ENCODE measurements at places on chromosomes 7 and 10. TPM values are rescaled to one million over a fixed set of nuclear protein-coding genes. Genes with fewer than 3 reads are reported as not detected.

The GARIN1A gene
- total RNA-seq = 4.1 TPM

DNA sequence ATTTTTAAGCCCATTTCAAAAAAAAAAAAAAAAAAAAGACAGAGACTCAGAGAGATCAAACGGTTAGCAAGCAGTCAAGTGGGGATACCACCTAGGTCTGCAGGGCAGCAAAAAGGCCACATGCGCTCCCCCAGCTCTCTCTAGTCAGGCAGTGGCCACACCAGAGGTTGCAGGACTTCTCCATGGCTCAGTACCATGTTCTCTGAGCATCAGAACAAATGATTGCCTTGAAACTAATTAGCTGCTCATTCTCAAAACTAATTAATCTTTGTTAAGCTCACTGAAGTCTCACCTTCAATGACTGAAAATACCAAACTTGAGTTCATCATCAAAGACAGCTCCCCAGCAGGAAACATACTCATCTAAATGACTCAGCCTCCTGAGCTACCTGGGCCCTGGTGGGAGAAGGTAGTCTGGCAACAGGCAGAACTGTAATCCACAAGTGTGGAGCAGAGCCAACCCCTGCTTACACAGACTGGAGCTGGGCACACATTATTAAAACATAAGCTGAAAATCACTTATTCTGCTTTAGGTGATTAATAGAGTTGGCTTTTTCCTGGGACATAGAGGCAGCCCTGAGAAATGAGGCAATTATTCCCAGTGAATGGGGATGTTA, 319.6 kb downstream of the GRID1 start:
- DNase-seq = no peak
- no peaks in the 10 kb centered on the region for H3K4me1 ChIP-seq
- no peak overlapping the region for H3K27ac ChIP-seq
- H3K27me3 ChIP-seq = peaks cover 14% of the 10 kb centered on the region
- no peak overlapping the region for H3K4me3 ChIP-seq
- no peaks in the 10 kb centered on the region for H3K36me3 ChIP-seq

- no peak overlapping the region for H3K4me3 ChIP-seq
- no peak for DNase-seq
- H3K27me3 ChIP-seq = peaks cover 23% of the 10 kb centered on the region
Measured at GRCh38 chr7:326273-326672, 36.3 kb downstream of the FOXL3 start.

GRCh38 chr7:127940381-127941160, 90.7 kb downstream of the LRRC4 start:
- H3K27me3 ChIP-seq = no peaks in the 10 kb centered on the region
- H3K4me1 ChIP-seq = peaks cover 28% of the 10 kb centered on the region
- H3K4me3 ChIP-seq = no peak overlapping the region
- peaks cover 1% of the 10 kb centered on the region for H3K36me3 ChIP-seq
- DNase-seq = no peak
- H3K27ac ChIP-seq = peak overlapping the region; percentile 9

- peak overlapping the region; percentile 98 for H3K4me3 ChIP-seq
- DNase-seq = no peak
Measured at GRCh38 chr7:80136261-80137055, 1.8 kb downstream of the GNAI1 start.

GRCh38 chr10:71222601-71223346, 10.4 kb downstream of the UNC5B start:
- peak overlapping the region; percentile 95 for H3K27ac ChIP-seq
- H3K36me3 ChIP-seq = peaks cover 3% of the 10 kb centered on the region
- no peak overlapping the region for H3K4me3 ChIP-seq
- H3K4me1 ChIP-seq = peaks cover 53% of the 10 kb centered on the region
- no peaks in the 10 kb centered on the region for H3K27me3 ChIP-seq

GRCh38 chr7:91771921-91772815, 108.3 kb downstream of the MTERF1 start:
- no peak overlapping the region for H3K4me3 ChIP-seq
- DNase-seq = no peak
- peaks cover 6% of the 10 kb centered on the region for H3K4me1 ChIP-seq
- no peak overlapping the region for H3K27ac ChIP-seq
- peaks cover 24% of the 10 kb centered on the region for H3K27me3 ChIP-seq
